Activated naive CD4-positive, alpha-beta T cell treated with anti-CD3 and anti-CD28 coated beads, Interleukin-2, amount 50 U/mL, for 72 hours (primary cell): ENCODE measurements at places on chromosomes 2 and 18. TPM values are rescaled to one million over a fixed set of nuclear protein-coding genes. Genes with fewer than 3 reads are reported as not detected.

The REG3A gene
- not detected for total RNA-seq

The ITPRID2 gene
- total RNA-seq = 35.3 TPM

The CBLN2 gene
- total RNA-seq = not detected

The ALPG gene
- total RNA-seq = not detected

The SP140L gene
- 52.8 TPM for total RNA-seq

The HOXD13 gene
- not detected for total RNA-seq

The HRH4 gene
- total RNA-seq = not detected

The ANKRD44 gene
- total RNA-seq = 103 TPM

The FAM237A gene
- not detected for total RNA-seq

The NBAS gene
- total RNA-seq = 30.5 TPM

The STON1 gene
- 2.4 TPM for total RNA-seq

The RGPD3 gene
- total RNA-seq = 0.48 TPM

The UGT1A6 gene
- not detected for total RNA-seq

The SAG gene
- 0.05 TPM for total RNA-seq

The VWC2L gene
- not detected for total RNA-seq

GRCh38 chr2:70906439-70907005 lies 29.2 kb upstream of the ATP6V1B1 start:
- no peak for DNase-seq

DNA sequence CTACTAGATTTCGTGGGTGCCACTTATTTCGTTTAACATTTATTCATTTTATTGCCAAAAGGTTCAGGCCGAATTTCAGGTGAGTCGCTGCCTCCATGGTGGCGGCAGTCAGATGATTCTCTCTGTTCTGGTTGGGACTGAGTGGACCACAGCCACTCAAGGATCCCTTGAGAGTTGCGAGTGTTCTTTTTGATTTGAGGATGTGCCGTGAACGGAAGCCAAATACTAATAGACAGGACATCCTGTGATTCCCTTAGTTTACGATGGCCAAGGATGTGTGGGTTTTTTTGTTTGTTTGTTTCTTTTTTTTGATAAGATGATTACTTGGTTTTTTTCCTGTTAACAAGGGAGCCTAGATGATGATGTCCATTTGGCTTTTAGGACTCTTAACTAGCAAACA lies 13.2 kb downstream of the MAPRE2 start:
- no peak for DNase-seq

DNA sequence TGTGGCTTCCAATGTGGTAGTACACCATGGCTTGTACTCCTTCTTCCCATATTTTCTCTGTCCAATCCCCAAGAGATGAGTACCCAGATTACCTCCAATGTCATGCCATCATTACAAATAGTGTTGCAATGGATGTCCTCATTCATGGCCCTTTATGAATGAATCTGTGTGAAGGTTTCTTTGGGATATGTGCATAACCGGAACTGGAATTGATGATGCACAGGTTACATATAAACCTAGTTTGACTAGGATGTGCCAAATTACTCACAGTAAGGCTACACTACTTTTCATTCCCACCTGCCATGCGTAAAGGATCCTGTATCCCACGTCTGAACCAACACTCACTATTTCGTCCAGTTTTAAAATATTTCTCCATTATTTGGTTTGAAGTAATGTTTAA lies 173.9 kb upstream of the CXCR4 start:
- no peak for DNase-seq

GRCh38 chr2:216210701-216211540 lies 101.8 kb downstream of the XRCC5 start:
- DNase-seq = no peak

GRCh38 chr2:102010902-102011301 lies 19.1 kb downstream of the IL1R2 start:
- DNase-seq = no peak

- DNase-seq = no peak
These were observed 10.2 kb downstream of the PREPL start for GRCh38 chr2:44351088-44351487.

DNA sequence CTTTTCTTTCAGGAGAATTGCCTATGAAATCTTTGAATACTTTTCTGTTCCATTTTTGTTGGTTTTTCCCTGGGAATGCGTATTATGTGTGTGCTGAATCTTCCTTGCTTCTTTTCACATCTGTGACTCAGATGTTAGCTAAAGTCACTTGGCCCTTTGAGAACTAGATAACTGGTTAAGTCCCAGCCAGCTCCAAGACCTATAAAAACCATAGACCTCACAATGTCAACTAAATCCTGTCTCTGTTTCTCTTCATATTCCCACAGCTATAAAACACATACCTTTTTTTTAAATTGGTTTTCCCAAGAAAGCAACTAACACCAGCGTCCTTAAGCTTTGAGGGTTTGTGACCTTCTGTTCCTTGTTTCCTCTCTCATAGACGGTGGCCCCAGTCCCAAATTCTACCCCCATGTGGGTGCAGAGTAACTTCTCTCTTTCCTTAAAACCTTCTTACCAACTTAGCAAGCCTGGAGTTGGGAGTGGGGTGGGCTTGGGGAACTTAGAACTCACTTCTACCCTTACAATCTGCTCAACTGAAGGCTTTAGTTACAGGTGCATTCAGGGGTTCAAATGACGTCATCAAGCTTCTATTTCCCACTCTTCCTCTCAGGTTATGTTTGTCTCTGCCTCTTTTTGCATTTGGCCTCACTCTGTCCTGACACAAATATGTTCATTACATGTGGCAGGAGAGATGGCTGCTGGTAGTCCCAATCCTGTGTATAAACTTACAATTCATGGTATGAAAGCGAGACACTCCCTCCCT lies 58.1 kb upstream of the TGIF1 start:
- no peak for DNase-seq

GRCh38 chr2:228474466-228474865 lies 293.0 kb upstream of the SPHKAP start:
- DNase-seq = no peak

DNA sequence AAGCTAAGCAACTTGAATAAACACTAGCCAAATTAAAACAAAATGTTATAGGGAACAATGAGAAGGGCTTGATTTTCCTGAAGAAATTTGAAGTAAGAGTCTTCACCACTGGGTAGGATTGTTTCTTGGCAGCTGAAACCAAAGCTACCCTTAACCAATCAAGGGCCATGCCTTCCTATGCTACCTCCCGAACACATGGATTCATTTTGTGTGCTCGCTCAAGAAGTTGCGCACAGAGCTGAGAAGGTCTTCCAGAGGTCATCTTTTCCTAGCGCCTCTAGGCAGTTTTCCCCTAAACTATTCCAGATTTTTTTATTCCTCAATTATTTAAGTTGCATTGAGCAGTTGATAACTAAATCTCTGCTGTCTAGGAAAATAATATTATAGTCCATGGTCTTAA lies 264.6 kb downstream of the RBM43 start:
- no peak for DNase-seq

GRCh38 chr18:23243178-23243577 lies 107.9 kb downstream of the CABLES1 start:
- DNase-seq = no peak

DNA sequence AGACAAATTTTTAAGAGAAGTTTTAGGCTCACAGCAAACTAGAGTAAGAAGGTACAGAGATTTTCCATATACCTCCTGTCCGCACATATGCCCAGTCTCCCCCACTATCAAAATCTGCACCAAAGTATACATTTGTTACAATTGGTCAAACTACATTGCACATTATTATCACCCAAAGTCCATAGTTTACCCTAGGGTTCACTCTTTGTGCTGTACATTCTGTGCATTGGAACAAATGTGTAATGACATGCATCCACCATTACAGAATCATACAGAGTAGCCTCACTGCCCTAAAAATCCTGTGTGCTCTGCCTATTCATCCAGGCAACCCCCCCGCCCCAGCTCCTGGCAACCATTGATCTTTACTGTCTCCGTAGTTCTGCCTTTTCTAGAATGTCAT lies 61.7 kb upstream of the SPRED2 start:
- DNase-seq = no peak

GRCh38 chr2:159895258-159896065 lies 97.5 kb upstream of the CD302 start:
- no peak for DNase-seq

DNA sequence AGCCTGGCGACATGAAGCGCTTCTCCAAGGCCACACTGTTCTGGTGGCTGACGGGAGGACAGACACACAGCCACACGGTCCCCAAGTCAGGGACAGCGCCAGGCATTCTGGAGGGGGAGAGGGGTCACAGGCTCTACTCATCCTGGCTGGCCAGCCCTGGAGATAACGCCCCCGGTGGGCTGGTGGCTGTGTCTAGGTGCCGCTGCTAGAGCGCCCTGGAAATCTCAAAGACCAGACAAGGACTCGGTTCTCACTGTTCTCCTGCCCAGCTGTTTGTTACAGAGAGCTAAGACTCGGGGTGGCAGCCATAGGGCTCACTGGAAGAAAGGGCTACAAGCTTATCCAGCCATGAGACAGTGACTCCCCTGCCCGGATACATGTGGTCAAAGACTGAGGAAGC lies 72.0 kb downstream of the KCNF1 start:
- DNase-seq = no peak

DNA sequence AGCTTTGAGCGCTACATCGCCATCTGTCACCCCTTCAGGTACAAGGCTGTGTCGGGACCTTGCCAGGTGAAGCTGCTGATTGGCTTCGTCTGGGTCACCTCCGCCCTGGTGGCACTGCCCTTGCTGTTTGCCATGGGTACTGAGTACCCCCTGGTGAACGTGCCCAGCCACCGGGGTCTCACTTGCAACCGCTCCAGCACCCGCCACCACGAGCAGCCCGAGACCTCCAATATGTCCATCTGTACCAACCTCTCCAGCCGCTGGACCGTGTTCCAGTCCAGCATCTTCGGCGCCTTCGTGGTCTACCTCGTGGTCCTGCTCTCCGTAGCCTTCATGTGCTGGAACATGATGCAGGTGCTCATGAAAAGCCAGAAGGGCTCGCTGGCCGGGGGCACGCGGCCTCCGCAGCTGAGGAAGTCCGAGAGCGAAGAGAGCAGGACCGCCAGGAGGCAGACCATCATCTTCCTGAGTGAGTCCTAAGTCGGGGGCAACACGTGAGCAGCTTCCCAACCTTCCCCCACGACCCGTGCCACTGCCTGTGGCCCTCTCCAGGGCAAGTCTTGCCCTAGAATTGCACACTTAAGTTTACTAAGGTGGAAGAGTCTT lies 928 bp downstream of the GPR39 start:
- no peak for DNase-seq

DNA sequence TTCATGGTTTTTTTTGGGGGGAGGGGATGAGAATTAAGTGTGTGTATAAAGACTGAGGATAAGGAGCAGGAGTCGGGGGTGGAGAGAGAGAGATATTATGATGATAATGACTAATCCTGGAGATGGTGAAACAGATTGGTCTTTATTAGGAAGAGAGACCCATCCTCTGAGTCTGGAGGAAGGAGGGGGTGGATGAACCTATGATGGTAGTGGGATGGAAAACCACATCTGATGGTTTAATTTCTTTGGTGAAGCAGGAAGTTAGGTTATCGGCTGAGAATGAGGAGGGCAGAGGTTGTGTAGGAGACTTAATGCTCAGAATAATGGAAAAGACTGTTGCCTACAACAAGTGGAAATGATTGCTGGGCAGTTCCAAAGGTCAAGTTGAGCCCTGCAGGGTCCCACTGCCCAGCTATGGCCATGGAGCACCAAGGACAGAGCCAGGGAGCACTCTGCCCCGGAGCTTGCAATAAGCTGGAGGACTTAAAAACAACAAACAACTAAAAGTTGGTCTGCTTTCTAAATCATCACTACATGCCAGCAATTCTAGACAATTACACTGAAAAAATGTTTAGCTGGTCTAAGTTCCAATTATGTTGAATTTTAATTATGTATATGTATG lies 7.9 kb downstream of the SLC16A14 start:
- DNase-seq = no peak

- no peak for DNase-seq
These were observed 184.2 kb upstream of the ACAA2 start for GRCh38 chr18:49997558-49997957.

GRCh38 chr2:104332731-104333130 lies 521.2 kb upstream of the POU3F3 start:
- no peak for DNase-seq

DNA sequence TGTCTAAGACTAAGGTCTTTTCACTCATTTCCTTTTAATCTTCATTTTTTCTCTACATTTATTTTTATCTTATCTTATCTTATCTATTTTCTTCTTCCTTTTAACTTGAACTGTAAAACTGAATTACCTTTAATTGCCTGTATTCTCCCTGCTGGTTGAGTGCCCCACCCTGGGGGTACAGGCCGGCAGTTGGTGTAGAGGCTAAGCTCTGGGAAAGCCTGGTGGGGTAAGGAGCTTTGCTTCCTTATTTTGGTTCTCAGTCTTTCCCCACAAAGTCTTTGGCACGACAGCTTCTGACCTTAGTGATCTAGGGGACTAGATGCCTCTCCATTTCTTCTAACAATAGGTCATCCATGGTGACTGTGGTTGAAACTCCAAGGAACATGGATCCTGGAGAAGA lies 26.8 kb upstream of the HAAO start:
- DNase-seq = no peak

DNA sequence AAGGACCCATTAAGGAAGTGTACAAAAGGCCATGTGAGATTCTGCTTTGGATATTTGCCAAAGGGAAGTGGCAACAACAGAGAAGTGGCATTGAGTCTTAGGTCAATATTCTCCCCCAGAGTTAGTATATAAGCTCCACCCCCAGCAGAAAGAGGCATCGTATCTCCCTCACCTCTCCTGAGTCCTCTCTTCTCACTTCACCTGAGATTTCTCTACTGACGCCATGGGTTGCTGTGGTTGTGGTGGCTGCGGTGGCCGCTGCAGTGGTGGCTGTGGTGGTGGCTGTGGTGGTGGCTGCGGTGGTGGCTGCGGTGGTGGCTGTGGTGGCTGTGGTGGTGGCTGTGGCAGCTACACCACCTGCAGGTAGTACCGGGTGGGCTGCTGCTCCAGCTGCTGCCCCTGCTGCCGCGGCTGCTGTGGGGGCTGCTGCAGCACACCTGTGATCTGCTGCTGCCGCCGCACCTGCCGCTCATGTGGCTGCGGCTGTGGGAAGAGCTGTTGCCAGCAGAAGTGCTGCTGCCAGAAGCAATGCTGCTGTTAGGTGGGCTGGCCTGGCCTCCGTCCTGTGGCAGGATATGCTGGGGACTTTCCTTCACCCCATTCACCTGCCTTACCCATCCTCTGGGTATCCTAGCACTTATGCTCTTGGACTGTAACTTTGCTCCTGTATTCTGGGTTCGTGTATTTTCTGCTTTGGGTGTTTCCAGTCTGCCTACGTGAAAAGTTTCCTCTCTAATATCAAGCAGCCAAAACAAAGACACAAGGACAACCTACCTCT lies 5.9 kb downstream of the SCYGR3 start:
- no peak for DNase-seq

DNA sequence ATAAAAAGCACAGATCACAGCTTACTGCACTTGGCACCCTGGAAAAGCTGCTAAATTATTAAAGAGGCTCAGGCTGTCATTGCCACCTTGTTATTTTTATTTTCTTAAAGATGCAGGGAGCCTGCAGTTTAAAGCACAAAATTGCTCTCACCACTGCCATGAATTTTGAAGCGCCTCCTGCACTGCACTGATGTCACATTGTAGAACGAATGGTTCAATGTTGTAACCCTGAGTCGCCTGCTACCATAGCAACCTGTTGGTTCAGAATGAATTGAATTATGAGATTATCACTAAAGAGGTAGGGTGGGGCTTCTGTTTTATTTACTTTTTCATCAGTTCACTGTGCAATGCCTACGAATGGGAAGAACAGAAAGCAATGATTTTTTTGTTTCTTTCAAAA lies 16.5 kb downstream of the SCG2 start:
- DNase-seq = no peak
